ENCODE measurements at places on chromosomes 4 and X. TPM values are rescaled to one million over a fixed set of nuclear protein-coding genes. Genes with fewer than 3 reads are reported as not detected.

Gene CABS1
- total RNA-seq, result not detected

Gene PRICKLE3
- total RNA-seq, result 11.4 TPM

Gene ADH6
- not detected for total RNA-seq

Gene MTNR1A
- total RNA-seq, result not detected

Gene GLRA2
- not detected for total RNA-seq

Gene CXCL1
- total RNA-seq, result 2.5 TPM

Gene LAP3
- total RNA-seq, result 56.8 TPM

Gene TMEM156
- total RNA-seq, result not detected

Data from right cardiac atrium (tissue), 5 donors.